ENCODE measurements at places on chromosomes 1 and 21.

DNA sequence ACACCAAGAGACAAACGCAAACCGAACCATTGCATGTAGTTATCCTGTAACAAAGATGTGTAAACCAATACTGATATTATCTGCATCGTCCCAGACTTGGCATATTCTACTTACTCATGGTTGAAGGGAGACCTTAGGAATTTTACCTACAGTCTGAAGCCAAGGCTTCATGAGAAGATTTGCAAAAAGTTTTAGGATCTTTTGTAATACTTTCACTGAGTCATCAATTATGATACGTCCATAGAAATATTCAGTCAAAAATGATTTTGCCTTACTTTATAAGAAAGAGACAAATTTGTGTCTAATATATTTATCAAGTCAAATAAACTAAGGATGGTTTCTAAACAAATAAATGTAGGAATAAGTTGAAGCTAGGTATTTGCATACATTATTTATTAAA lies 1176.1 kb upstream of the ADGRL2 start:
- no peak for DNase-seq

DNA sequence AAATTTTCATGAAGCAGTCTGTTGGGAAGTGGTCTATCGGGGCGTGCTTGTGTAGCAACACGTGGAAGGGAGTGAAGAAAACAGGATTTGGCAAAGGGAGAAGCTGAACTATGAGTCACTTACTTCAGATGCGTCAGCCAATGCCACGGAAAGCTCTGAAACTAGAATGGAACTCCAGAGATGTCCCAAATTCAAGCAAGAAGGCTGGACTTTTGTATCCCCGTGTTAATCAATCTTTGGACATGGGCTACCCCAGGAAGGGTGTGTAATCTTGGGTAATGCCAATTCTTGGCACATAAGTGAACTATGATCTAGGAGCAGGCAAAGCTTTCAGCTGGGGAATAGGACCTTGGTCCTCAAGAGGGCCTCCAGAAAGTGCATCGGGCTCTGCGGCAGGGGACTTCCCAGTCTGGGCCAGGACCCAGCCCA lies 102.6 kb downstream of the ADSS2 start:
- no peak for DNase-seq

DNA sequence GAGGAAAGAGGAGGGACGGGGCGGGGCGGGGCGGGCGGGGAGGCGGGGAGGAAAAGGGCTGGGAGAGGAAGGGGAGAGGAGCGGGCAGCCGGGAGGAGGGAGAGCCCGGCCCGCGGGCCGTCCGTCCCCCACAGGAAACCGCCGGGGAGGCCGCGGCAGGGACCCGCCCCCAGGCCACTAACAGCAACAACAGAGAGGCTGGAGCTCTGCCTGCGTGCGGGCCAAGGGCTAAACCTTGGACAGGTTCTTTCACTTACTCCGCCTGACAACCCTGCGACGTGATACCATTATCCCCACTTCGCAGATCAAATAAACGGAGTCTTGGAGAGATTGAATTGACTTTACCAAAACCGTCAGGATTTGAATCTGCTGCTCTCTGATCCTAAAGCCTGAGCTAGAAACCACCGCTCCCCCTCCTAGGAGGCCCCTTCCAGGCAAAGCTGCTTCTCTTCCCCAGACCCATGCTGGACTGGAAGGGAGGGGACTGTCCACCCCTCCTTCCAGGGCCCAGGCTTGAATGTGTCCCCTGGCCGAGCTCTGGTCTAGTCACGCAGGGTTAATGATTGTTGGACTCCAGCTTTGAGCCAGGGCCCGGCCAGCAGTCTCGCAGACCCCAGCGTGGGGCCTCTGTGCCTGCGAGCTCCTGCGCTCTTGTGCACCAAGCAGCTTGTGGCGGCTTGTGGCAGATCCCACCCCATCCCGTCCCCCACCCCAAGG lies at the start of gene EVA1B:
Gene EVA1B (minus strand): TSS at position 10 of the 717 bp plus-strand sequence. CDS start 608 bp downstream, outside the sequence.
- DNase-seq, result no peak

DNA sequence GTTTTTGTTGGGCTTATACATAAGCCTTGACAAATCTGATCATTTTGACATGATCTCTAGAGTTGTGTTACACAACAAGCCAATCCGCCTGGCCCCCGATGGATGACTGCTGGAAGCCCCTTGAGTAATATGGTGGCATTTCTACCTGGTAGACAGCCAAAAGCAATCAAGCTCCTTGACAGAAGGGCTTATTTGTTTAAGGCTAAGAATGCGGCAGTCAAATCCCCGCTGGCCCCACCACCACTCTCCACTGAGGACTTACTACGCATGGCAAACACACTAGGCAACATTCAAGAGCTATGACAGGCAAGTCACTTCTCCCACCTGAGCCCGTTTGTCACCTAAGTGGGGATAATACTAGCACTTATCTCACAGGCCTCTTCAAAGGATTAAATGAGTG lies 33.4 kb upstream of the C1orf198 start:
- DNase-seq, result no peak

DNA sequence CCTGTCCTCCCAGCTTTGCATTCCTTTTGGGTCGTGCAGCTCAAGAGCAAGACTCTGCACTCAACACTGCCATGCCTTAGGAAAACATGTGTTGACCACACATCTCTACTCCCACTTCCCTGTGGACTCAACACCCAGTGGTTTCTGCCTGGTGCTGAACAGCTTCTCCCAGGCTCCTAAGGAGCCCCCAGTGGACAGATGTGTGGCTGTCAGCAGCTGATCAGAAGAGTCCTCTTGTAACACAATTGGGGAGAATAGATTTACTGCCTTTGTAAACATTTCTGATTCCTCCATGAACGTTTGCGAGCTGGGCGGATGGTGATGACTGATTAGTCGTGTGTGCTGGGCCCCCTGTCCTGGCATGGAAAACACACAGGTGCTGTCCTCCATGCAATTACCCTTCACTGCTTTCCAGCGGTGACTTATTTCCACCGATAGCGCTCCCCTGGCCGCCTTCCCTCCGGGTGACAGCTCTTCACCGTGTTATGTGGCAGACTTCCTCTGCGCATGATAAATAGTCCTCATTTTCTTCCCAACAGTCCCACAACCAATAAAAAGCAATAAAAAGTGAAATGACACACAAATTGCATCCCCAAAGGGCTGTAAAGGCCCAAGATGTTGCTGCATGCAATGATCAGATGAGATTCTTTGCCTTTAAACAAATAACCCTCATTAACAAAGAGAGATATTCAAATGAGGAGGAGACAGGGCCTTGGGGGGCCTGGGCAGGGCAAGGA lies 249.4 kb upstream of the AJAP1 start:
- no peak for DNase-seq

DNA sequence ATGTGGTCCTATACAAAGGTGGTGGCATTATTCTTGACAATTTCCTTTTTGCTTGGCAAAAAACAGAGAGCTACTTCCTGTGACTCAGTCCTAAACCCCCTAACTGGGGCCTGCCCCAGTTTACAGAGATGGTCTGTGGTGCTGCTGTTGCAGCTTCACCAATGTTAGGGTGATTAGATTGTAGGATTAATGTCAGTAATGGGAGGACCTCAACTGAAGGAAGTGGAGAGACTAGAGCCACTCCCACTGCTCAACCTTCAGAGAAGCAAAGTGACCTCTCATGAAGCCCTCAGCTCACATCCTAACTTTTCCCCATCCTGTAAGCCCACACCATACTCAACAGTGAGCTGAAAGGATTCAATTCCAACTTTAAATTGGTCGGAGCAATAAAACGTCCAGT lies 3.6 kb downstream of the S100A6 start:
- DNase-seq, result peak; percentile 25

- no peak for DNase-seq
These were observed 23.8 kb downstream of the C1orf198 start for GRCh38 chr1:230844561-230844960.

GRCh38 chr21:41065539-41065938 lies 102.4 kb upstream of the BACE2 start:
- DNase-seq, result no peak

DNA sequence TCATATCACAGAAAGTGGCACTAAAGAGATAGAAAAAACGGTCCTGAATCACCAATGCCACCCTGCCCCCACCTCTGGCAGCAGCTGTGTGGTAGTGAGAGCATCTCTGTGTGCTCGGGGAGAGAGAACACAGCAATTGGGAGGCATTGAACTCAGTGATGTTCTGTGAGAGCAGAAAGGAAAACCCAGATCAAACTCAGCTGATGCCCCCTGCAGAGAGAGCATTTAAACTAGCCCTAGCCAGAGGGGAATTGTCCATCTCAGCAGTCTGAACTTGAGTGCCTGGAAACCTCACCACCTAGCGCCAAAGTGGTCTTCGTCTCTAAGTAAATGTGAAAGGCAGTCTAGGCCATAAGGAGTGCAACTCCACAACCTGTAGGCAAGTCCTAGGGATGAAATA lies 21.3 kb downstream of the SLC44A5 start:
- no peak for DNase-seq

- DNase-seq, result no peak
These were observed 496.9 kb upstream of the CAMK1G start for GRCh38 chr1:209086486-209087192.

GRCh38 chr21:26087223-26087918 lies 83.2 kb downstream of the APP start:
- DNase-seq, result no peak

DNA sequence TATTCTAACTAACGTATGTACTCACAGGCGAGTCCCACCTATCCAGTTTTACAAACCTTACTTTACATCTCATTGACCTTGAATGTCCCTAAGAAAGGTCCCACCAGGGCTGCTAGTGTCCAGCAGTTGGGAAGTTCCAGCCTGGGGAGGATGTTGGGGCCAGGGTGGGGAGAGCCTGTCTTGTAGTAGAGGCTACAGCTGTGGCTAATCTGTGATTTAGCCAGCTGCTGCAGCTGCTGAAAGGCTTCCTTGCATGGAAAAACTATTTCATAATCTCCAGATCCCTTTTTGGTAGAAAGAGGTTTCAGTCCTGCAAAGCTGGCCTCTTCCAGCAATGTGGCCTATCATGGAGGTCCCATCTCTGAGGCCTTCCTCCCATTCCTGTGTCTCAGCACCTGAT lies 23.1 kb downstream of the TNN start:
- no peak for DNase-seq

GRCh38 chr1:50231209-50231608 lies 122.5 kb downstream of the ELAVL4 start:
- DNase-seq, result no peak

GRCh38 chr1:145740269-145740668 lies 21.0 kb downstream of the CD160 start:
- DNase-seq, result no peak

DNA sequence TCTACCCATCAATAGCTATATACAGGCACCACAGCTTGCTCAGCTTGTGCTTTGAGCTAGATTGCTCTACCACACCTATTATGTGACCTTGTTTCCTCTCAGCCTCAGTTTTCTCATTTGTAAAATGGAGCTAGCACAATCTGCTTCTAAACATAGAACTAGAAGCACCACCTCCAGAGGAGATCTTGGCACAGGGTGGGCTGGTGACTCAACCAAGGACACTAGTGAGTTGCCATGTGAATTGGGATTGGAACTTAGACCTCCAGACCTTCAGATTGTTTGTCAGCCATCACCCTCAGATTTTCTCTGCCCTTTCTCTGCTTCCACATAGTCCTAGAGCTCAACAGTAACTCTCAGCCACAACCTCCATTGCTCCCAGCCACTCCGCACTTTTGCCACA lies 3.0 kb upstream of the MACO1 start:
- no peak for DNase-seq

- no peak for DNase-seq
These were observed 120.7 kb downstream of the NFIA start for GRCh38 chr1:61202854-61203598.

- DNase-seq, result no peak
These were observed 22.7 kb downstream of the SYNJ1 start for GRCh38 chr21:32705139-32705538.

GRCh38 chr1:67803380-67804279 lies 29.6 kb downstream of the GNG12 start:
- no peak for DNase-seq

GRCh38 chr1:153775458-153776327 lies 486 bp downstream of the SLC27A3 start:
- peak; percentile 59 for DNase-seq

- DNase-seq, result no peak
These were observed 10.7 kb downstream of the HMGN2 start for GRCh38 chr1:26482921-26483320.

Data from activated CD4-positive, alpha-beta T cell treated with anti-CD3 and anti-CD28 coated beads, Interleukin-2, amount 50 U/mL, for 4 hours (primary cell).